ENCODE measurements at places on chromosomes 6 and 20.
A peak's percentile ranks its signal among the peaks of the same experiment; 100 is the strongest.

DNA sequence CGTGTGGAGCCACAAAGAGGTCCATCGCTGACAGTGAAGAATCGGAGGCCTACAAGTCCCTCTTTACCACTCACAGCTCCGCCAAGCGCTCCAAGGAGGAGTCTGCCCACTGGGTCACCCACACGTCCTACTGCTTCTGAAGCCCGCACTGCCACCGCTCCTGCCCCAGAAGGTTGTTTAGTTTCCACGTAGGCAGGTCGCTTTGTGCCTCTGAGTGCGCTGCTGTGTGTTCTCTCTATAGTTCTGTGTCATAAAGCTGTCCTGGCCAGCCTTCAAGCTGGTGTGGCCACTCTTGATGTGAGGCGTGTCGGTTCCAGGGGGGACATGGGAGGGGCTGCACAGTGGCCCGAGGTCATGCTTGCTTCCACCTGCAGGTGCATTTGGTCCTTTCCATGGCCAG is 6.4 kb upstream of the FAM209A start:
- DNase-seq, result no peak

GRCh38 chr6:132749111-132749510 is 8.6 kb downstream of the VNN2 start:
- no peak for DNase-seq

DNA sequence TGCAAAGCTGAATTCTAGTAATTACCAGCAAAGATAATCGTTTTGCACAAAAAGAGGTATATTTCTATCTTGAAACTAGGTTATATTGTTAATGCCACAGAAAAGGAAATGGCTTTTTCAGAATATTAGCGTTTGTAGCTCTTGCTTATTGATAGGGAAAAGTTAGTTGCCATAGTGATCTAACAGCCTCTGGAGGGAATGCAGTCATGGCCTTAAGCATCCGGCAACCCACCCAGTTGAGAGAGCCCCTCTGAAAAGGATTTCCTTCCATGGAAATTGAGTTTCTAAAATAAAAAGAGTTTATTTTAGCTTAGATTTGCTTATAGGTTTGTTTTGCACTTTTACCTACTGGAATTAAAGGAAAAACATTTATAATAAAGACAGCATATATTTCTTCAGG is 224.5 kb downstream of the BCKDHB start:
- DNase-seq, result no peak

GRCh38 chr6:39169448-39170344 is 54.7 kb upstream of the SAYSD1 start:
- DNase-seq, result no peak

GRCh38 chr6:155384321-155384952 is 70.2 kb upstream of the TFB1M start:
- DNase-seq, result no peak

- peak; percentile 19 for DNase-seq
Observed at GRCh38 chr20:33299111-33299603, 16.1 kb downstream of the BPIFB1 start.

- no peak for DNase-seq
Observed at GRCh38 chr6:36126553-36127458, 3.5 kb upstream of the MAPK13 start.

- no peak for DNase-seq
Observed at GRCh38 chr20:60372275-60372674, 414.1 kb downstream of the CDH26 start.

GRCh38 chr6:31737315-31737990 is 1.1 kb upstream of the CLIC1 start:
- DNase-seq, result no peak

DNA sequence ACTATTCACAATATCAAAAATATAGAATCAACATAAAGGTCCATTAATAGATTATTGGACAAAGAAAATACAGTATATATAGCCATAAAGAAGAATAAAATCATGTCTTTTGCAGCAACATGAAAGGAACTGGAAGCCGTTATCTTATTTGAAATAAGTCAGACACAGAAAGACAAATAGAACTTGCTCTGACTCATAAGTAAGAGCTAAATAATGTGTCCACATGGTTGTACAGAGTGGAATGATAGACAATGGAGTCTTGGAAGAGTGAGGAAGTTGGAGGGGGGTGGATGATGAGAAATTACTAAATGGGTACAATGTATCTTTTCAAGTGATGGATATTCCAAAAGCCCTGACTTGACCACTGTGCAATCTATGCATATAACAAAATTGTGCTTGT is 613.5 kb downstream of the PHF3 start:
- no peak for DNase-seq

DNA sequence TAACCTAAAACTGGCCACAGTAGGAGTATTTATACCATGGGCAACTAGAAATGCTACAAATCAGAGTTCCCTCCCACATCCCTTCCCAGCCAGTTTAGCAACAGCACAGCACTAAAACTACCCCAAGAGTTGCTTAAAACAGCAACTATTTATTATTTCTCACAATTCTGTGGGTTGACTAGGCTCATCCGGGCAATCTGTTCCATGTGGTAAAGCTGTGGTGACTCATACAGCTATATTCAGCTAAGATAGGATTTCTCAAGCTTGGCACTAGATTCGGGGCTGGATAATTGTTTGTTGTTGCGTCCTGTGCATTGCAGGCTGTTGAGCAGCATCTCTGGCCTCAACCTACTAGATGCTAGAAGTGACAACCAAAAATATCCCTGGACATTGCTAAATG is 8.6 kb upstream of the HECA start:
- DNase-seq, result no peak

DNA sequence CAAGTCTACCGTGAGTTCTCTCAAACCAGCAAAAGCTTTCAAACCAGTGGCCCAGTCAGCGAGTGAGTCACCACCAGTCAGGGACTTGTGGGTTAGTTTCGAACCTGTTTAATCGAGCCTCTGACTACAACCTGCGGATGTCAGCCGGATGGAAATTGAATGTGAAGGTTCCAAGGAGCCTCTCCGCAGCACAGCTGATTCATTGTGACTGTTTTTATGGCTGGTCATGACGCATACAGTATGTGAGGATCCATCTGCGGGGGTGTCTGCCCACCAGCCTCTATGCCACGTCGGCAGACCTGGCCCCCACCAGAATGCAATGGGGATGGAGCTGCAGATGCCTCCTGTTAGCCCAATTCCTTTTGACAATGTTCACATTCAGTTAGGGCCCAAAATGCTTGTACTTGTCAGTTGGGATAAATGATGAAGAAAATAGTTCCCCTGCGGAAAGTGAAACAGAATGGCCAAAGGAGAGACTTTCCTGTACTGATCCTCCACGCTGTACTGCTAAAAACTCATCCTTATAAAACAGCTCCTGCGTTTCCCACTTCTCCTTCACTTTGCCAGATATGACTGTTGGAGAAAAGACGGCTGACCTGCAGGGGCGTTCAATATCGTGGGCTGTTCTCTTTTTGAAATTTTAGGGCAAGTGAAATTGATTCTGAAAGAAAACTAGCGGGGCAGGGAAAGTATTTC is 206.6 kb downstream of the TFAP2B start:
- DNase-seq, result no peak

GRCh38 chr6:147384029-147384428 is 124.5 kb upstream of the SAMD5 start:
- no peak for DNase-seq

GRCh38 chr6:18595774-18596530 is 208.8 kb downstream of the RNF144B start:
- peak; percentile 15 for DNase-seq

DNA sequence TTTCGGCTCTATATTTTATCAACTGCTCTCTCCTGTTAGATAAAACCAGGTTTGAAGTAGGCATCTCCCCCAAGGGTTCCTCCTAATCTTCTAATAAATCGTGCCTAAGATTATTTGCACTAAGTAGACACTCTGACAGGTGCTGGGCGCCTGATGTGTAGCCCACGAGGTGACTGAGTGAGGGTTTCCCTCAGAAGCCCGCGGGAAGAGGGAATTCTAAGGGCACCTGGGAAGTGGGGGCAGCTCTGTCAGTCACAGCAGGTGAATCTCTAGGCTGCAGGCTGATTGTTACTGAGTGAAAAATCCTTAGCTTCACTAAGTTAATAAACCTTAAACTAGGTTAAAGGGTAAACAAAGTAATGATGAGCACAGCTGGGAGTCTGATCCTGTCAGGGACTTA is 68.2 kb downstream of the PXDC1 start:
- DNase-seq, result no peak

DNA sequence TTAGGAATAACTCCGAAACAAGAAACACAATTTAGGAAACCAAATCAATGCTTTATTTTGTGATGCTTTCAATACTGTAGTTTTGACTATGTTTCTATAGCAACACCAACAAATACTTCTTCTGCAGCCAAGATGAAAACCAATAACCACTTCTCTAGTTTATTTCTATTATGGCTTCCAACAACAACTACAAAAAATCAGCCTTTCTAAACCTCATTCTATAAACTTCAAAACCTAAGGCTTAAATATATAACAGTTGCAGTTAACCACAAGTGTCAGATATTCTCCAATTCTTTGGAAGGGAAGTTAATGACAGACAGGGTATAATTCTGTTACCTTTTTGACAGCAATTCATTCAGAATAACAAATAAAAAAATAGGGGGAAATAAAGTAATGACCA is 80.9 kb downstream of the EPB41L2 start:
- no peak for DNase-seq

DNA sequence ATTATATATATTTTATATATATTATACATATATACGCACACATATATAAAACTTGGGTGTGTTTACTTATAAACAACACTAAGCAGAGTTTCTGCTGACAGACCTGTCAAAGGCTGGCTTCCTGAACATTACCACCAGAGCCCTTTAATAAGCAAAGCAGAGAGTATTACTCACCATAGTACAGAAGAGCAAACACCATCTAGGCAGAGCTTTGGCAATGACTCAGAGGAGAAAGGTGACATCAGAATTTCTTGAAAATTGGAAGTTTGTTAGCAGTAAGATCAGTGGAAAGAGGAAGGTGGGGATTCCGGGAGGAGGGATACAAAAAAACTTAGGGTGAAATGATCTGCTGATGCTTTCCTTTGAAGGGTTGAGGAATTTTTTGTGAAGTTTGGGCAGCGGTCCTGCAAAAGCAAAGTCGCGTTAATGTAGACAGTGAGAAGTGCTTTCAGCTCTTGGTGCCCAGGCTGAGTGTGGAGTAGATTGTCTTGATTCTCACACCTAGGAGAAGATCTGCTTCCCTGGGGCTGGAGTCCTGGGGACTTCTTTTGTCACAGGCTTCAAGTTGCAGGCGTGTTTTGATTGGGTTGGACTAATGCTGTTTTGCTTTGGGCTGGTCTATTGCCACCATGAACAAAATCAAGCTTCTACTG is 109.6 kb upstream of the BACH2 start:
- no peak for DNase-seq

DNA sequence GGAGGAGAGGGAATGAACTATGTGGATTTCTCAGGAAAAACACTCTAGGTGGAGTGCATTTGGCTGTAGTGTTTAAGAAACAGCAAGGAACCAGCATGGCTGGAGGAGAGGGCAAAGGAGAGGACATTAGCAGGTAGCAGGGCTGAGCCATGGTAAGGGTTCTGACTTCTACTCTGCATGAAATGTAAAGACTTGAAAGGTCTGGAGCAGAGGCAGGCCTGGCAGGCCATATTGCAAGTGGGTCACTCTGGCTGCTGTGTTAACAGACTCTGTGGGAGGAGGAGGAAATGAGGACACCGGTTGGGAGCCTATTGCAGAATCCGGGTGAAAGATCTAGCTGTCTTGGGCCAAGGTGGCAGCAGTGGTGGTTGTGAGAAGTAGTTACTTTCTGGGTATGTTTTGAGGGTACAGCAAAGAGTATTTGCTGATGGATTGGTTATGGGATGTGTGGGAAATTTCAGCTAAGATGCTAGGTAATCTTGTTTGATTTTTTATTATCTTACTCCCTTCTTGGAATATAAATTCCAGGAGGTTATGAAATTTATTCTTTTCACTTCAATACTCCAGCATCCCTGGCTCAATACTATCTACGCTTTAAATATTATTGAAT is 115.9 kb upstream of the BCLAF1 start:
- no peak for DNase-seq

- DNase-seq, result no peak
Observed at GRCh38 chr6:160419488-160419887, 71.3 kb downstream of the SLC22A3 start.

- DNase-seq, result no peak
Observed at GRCh38 chr6:109475625-109476024, 7.4 kb downstream of the ZBTB24 start.

DNA sequence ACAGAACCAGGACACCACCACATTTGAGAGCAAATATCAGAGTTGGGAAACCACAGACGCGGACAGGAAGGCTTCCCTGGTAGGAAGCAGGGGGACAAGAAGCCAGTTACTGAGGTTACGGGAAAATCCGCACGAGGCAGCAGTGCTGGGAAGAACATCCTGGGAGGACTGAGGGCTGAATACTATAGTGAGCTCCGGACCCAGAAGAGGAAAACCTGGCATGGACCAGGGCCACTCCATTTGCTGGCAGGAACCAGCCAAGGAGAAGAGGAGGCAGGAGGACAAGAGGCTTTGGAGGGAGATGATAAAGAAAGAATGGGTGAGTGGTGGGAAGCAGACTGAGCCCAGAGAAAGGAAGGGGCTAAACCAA is 6.1 kb upstream of the DSN1 start:
- DNase-seq, result no peak

- DNase-seq, result peak; percentile 29
Observed at GRCh38 chr6:11921017-11921438, 91.1 kb upstream of the HIVEP1 start.

DNA sequence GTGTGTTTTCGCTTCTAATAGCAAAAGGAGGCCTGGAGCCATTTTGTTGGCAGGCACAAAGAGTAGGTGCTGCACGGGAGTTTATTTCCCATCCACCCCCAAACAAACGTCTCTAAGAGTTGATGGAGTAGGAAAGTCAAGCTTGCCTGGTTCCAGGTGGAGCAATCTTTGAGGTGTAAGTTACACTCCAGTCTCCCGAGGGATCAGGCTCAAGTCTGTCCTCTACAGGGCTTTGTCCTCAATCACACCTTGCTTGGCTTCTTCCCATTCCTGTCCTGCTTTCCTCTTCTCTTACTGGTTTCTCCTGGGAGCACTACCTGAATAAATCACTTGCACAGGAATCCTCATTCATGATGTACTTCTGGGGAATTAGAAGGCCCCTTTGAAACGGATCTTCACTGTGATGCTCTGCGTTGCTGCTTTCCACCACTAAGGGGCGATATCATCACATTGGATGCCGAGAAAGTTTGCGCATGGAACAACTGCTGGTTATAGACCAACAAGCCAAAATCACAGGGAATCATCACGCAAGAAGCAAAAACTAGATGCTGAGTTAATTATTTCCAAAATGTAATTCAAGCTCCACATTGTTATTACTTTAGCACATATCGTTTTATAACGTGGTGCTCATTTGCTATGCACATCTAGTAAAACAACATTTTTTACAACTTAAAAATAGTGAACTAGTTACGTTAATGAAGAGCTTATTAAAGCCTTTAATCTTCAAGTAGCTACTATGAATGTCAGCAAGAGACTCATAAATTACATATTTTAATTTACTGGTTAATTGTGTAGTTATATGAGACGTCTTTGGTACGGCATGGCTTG is 156.8 kb downstream of the DNAH8 start:
- no peak for DNase-seq

- no peak for DNase-seq
Observed at GRCh38 chr6:118589186-118589585, 41.1 kb downstream of the PLN start.

Data from gastrocnemius medialis (tissue), 4 donors.